ENCODE measurements at places on chromosomes 7 and 10.

GRCh38 chr7:74462707-74463100 lies 9.0 kb downstream of the GTF2IRD1 start:
- no peak for DNase-seq

- DNase-seq = peak; percentile 43
Measured at GRCh38 chr7:87926581-87927461, 7.2 kb upstream of the ADAM22 start.

- no peak for DNase-seq
Measured at GRCh38 chr7:42922017-42922753, 9.8 kb downstream of the PSMA2 start.

DNA sequence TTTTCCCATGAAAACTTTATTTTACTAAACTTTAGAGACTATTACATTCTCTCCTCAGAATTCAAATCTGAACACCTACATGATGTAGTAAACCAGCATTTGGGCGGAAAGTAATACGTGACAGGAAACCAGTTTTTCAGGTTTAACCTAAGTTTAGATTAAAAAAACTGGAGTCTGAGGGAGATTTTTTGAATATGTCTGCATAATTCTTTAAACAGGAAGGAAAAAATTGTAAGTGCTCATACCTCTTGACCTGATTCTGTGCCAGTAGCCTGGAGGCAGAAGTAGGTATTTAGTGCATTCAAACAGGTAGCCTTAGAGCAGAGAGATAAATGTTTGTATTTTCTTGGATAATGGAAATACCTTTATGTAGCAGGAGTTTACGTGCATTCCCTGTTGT lies 224.3 kb downstream of the MDFIC start:
- DNase-seq = no peak

GRCh38 chr10:32332299-32332750 lies 14.6 kb downstream of the EPC1 start:
- no peak for DNase-seq

GRCh38 chr7:85567983-85568382 lies 381.1 kb upstream of the SEMA3D start:
- no peak for DNase-seq

GRCh38 chr7:154096-154799 lies 38.1 kb upstream of the FAM20C start:
- DNase-seq = no peak

DNA sequence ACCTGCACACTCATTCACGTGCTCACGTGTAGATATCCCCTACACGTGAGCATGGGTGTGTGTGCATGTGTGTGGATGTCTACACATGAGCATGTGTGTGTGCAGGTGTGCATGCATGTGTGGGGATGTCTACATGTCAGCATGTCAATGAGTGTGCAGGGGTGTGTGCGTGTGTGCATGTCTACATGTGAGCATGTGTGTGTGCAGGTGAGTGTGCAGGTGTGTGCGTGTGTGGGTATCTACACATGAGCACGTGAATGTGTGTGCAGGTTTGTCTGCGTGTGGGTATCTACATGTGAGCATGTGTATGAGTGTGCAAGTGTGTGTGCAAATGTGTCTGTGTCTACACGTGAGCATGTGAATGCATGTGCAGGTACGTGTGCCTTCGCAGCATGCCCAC lies 274.8 kb downstream of the PTPRN2 start:
- no peak for DNase-seq

GRCh38 chr7:74633451-74633921 lies 24.0 kb upstream of the GTF2I start:
- DNase-seq = no peak

- DNase-seq = no peak
Measured at GRCh38 chr10:3757638-3758490, 27.1 kb downstream of the KLF6 start.

- no peak for DNase-seq
Measured at GRCh38 chr7:152152267-152152666, 126.8 kb downstream of the GALNT11 start.

DNA sequence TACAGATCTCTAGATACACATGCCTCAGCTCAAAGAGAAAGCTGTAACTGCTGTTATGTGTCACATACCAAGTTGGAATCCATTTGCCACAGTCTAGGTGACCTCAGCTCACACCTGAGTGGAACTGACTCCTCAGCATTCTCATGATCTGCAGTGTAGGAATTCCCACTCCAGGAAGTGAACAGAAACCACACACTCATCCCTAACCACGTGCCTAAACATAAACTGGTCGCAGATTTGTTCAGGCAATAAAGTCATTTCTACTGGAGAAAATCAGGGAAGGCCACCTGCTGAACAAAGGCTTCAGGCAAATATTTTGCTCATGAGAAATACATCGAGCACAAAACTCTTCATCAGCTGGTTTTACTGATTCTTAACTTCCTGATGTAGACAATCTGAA lies 23.0 kb upstream of the ZMYND11 start:
- DNase-seq = no peak

GRCh38 chr10:234708-235406 lies 99.6 kb downstream of the ZMYND11 start:
- no peak for DNase-seq

DNA sequence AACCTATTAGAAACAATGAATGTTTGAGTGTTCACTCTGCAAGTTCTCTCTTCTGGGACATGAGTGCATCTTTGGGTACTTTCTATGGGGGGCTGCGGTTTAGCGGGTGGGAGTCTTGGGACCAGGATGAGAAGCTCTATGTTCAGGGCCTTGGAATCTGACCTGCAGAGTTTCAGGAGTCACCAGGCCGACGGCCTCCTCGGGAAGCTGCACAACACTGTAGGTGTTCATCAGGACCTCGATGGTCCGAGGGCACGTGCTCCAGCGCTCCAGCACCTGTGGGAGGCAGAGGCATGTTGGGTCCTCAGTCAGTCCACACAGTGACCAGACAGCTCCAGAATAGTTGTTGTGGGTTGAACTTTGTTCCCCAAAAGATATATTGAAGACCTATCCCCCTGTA lies 8.9 kb upstream of the GBX1 start:
- DNase-seq = no peak

DNA sequence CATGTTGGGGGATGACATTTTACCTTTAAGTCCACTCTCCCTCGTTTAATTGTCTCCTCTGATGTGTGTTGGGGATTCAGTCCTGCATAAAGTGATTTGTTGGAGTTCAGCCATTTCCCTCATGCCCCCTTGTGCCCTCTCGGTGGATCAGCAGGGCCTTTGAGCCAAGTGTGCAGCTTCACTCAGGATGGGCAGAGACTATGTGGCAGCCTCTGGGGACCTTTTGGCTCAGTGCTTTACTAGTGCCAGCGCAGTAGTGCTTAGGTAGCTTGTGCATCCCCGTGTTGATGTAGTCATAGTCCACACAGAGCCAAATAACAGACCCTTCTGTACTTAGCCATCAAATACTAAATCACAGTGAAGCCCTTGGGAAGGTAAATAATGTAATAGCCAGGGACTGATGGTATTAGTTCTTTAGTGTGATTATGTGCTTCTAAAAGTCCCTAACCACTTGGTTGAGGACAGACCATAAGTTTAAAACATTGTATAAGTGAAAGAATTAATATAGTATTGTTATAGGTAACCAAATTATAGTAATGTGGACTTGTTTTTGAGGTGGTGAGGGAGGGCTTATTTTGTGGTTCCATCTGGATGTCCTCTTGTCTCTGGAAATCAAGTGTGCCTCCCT lies 11.4 kb downstream of the BUB3 start:
- DNase-seq = no peak

DNA sequence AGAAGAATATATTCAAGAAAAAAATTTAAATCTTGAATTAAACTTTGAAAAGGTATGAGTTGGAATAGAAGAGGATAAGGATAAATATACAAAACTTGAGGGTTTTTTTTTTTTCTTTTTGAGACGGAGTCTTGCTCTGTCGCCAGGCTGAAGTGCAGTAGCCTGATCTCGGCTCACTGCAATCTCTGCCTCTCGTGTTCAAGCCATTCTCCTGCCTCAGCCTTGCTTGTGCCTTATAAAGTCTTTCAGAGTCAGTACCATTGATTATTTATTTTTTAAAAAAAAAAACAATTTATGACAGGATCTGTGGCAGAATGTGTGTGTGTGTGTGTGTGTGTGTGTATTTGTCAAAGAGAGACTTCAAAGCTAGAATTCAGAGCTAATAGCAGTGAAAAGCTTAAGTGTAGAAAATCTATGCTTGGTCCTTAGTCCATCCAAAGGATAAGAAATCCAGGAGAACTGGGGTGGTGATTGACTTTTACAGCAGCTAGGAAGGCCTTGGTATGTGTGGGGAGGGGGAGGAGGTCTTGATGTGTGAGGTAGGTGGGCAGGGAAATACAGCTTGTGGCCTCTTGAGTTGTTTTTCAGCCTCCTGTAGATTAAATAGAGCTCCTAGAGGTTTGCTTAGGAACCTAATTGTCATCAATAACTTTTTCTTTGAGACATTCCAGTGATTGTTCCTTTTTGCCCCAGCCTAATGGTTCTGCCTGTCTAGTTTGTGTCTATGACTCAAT lies 2.4 kb downstream of the HECTD2 start:
- DNase-seq = no peak

- DNase-seq = no peak
Measured at GRCh38 chr7:28531291-28531690, 119.0 kb downstream of the CREB5 start.

DNA sequence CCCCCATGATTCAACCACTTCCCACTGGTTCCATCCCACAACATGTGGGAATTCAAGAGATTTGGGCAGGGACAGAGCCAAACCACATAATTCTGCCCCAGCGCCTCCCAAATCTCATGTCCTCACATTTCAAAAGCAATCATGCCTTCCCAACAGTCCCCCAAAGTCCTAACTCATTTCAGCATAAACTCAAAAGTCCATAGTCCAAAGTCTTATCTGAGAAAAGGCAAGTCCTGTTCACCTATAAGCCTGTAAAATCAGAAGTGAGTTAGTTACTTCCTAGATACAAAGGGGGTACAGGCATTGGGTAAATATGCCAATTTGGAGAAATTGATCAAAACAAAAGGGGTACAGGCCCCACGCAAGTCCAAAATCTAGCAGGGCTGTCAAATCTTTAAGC lies 272.9 kb downstream of the MAGI2 start:
- no peak for DNase-seq

DNA sequence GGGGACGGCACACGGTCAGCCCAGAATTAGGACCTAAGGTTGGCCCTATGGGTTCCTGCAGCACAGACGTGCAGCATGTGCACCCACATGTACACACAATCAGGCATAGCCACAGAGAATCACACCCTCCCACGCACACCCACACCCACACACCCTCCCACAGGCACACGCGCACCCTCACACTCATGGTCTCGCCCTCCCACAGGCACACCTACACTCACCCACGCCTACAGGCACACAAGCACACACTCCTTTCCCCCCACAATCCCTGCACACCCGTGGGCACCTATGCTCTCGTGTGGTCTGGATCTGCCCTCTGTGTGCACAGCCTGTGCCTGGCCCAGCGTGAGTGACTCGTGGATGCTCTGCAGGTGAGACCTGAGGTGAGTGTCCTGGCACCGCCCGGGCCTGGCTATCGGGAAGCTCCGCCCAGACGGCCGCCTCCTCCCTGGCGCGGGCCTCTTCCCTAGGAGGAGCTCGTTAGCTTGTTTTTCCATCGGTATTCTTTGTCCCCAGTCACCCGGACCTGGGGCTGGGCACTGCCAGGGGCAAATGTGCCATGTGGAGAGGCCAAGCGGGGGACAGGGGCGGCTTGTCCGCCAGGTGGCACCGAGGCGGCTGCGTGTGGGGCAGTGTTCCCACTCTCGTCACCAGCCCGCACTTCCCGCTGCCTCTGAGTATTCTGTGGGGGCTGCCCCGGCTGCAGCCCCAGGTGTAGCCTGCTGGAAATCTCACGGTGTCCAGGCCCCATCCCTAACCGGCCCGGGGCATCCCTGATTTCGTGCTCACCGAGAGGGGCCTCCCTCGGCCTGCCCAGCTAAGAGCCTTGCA lies 110.2 kb upstream of the FAM20C start:
- DNase-seq = no peak

DNA sequence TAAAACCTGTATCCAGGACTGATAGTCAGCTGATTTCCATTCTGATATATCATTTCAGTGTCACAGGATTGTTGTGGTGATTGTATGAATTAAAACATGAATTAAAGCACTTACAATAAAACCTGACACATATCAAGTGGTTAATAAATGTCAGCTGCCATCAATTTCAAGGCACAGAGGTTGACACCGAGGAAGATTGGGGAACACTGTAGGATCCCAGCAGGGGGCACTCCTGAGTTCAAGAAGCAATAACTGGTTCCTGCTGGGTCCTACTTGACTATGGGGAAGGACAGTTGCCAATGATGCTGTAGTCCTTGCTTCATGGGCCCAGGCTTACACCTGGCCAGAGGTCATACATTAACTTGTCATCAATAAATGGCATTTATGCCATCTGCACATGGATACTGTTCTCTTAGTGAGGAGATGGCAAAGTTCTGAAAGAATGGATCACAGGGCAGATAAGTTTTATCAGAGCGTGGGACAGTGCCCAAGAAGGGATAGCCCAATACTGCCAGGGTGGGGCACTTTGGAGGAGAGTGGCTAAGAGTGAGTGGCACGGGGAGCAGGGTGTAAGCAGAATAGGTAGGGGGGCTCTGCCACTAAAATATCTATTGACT lies 24.1 kb downstream of the FZD1 start:
- peak; percentile 56 for DNase-seq

GRCh38 chr7:55774327-55775050 lies 88.1 kb downstream of the SEPTIN14 start:
- no peak for DNase-seq

GRCh38 chr10:98445200-98445812 lies 1.4 kb downstream of the HPS1 start:
- no peak for DNase-seq

DNA sequence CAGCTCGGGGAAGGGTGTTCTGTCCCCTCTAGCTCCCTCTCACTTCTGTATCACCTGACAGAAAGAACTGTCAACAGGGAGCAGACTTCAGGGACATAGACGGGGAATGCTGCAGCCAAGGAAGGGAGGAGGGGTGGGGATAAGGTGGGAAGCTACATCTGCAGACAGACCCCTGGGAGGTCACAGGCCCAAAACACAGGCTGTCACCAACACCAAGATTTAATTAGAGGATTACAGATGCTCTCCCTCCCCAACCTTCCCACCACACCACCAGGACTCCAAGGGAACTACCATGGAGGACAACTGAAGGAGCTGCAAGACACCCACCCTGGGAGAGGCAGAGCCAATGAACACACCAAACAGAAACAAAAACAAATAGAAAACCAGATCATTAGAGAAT lies 425.2 kb upstream of the VSTM2A start:
- no peak for DNase-seq

- DNase-seq = no peak
Measured at GRCh38 chr10:96548589-96548988, 34.9 kb upstream of the TLL2 start.

DNA sequence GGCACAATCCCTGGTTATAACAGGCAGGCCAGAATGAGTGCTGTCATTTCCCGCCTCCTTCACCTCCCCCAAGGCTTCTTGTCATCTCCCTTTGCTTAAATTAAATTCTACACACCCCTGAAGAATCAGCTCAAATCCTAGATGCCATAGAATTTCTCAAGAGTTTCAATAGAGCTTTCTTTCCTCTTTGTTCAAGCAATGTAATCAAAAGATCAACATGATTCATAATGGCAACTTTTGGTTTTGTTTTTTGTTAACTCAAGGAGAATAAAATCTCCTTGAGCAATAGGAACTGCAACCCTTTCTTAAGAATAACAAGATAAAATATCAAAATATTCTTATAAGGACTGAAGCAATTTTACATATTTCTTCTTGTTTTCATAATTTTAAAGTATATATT lies 180.8 kb upstream of the CDK1 start:
- no peak for DNase-seq

GRCh38 chr7:36728143-36728542 lies 3.8 kb upstream of the AOAH start:
- DNase-seq = no peak
